ENCODE measurements at places on chromosomes 5 and 9.

GRCh38 chr9:136719195-136719880 is 7.0 kb downstream of the DIPK1B start:
- DNase-seq: no peak

DNA sequence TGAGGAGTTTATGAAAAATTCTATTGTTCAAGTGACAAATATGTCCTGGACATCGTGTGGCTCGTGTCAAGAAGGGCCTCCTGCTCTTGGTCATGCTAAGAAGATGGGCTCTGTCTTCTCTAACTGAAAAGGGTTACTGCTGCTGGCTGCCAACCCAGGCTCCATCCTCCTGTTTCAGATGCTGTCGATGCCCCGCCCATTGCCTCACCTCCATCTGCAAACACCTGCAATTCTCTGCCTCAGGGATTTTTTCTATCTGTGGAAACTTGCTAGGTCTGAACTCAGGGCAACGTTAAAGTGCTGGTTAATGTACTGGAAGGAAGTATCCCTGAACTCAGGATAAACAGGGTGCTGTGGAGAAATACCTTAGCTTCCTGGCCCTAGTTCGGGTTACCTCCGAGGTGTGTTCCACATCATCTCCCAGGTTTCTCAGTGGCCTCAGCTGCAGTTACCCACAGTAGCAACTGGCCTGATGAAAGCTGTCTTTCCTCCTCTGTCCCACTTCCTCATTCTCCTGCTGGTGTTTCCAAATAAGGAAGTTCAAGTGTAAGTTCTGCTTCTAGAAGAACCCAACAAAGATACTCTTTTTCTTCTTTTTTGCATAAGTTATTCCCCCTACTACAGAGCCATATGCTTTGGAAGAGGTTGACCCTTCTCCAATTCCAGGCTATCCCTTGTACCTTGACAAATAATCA is 151.7 kb upstream of the SMIM23 start:
- no peak for DNase-seq

DNA sequence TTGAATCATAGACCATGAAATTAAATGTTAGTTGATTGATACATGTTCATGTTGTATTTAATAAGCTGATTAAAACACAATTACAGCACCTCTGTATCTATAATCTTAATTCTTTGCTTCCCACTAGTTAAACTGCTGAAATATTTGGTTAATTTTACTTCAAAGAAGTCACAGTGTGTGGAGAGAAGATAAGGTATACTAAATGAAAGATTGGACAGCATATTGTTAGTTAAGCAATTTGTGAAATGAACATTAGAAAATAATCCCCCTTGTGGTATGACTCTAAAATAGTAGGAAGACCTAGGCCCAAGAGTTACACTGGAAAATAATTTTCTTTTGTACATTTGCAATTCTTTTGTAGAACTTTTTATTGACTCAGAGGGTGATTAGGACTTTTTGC is 30.3 kb downstream of the MAN2A1 start:
- no peak for DNase-seq

DNA sequence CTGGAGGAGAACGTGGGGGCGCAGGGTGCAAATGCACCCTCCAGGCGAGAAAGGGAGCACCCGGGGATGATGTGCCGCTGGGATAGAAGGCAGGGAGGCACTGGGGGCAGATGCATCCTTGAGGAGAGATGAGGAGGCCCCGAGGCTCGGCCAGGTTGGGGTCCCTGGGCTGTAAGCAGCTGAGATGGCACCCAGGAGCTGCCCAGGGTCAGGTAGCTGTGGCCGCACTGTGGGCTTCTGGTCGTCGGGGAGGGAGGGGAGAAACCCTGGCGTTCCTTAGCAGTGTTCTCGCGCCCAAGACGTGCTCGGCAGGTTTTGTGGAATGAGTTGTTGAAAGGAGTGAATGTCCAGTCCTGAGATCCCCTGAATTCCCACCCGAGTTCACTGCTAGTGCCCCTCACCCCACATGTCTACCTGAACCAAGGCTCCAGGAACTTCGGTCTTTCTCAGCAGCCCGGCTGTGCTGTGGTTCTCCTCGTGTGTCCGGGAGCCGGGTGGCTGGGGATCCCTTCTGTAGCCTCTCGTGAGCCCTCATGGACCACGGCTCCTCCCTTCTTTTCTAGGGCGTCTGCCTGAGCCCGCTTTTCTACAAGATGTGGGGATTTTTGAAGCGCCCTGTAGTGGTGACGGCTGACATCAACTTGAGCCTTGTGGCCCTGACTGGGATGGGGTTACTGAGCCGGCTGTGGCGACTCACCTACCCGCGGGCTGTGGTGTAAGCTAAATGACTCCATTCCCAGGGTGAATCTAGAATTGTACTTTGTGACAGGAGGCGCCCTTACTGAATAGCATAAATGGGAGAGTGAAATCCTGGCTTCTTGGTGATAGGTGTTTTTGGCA is 1.1 kb downstream of the POMT1 start:
- peak; percentile 51 for DNase-seq

- DNase-seq: no peak
These were observed 95.1 kb downstream of the DAPK1 start for GRCh38 chr9:87592554-87593358.

GRCh38 chr9:21670374-21670773 is 132.1 kb upstream of the MTAP start:
- no peak for DNase-seq

DNA sequence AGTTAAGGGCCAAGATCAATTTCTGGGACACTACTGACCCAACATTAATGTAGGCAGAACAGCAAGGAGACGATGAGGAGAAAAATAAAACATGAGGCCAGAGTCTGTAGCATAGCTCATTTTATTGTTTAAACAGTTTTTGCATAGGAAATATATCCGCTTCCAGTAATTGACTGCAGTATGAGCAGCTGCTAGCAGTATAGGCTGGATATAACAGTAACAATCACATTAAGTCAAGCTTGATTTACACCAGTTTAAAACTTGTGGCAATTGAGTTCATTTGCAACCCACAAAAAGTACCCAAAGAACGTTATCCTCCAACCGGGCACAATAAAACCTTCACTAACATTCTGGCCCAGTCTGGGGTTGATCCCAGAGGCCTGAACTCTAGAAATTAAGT is 232.2 kb downstream of the NFIB start:
- no peak for DNase-seq

DNA sequence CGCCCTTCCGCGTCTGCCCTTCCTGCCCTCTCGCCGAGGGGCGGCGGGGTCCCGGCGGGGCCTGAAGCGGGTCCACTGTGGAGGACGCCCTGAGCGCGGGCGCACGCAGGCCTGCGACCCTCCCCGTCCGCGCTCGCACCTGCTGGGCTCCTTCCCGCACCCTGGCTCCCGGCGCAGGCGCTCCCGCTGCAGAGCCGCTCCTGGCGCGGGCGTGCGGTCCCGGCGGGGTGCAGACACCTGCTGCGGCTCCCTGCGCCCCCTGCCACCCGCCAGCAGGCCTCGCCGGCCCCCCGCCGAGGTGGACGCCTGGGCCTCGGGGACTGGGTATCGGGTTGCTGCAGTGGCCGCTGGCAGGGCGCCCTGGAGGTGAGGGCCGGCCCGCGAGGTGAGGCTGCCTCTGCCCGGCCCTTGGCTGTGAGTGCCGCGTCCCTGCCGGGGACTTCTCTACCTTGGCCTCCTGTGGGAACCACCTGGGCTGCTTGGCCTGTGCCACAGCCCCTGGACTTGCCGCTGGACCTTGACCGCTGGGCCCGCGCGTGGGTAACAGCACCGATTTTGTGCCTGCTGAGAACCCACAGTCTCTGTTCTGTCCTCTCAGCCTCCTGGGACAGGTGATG is 627 bp downstream of the ARRDC1 start:
- no peak for DNase-seq

- DNase-seq: no peak
These were observed 63.2 kb downstream of the MEGF10 start for GRCh38 chr5:127353796-127354195.

DNA sequence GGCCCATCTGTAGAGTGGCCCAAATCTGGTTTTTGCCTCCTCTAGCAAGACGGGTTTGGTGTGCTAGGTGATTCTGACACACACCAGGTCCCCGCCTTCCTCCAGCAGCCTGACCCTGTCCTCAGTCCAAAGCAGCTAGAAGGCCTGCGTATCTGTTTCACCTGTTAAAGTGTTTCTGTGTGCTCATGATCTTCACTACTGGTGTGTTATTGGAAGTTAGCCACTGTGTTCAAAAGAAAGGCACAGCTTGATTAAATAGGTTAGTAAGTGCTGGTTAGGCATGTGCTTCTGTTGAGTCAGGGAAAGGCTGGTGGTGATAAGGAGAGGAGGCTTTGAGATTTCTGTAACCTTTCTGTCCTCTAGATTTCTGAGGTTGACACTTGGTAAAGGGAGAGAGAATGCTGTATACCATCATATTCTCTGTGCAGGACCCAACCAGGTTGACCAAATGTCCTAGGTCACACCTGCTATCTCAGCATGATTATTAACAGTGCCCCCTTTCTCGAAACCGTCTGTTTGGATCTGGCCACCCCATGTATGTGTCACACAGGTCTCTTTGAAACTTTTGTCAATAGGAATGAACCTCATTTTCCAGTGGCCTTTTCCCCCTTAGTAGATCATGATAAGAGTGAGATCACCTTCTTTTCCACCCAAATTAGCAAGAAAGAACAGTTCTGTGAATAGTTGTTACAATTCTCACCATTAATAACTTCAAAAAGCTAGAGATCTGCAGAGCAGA is 58.8 kb downstream of the ARHGAP26 start:
- DNase-seq: no peak

GRCh38 chr5:12626556-12626955 is 722.3 kb upstream of the CTNND2 start:
- no peak for DNase-seq

DNA sequence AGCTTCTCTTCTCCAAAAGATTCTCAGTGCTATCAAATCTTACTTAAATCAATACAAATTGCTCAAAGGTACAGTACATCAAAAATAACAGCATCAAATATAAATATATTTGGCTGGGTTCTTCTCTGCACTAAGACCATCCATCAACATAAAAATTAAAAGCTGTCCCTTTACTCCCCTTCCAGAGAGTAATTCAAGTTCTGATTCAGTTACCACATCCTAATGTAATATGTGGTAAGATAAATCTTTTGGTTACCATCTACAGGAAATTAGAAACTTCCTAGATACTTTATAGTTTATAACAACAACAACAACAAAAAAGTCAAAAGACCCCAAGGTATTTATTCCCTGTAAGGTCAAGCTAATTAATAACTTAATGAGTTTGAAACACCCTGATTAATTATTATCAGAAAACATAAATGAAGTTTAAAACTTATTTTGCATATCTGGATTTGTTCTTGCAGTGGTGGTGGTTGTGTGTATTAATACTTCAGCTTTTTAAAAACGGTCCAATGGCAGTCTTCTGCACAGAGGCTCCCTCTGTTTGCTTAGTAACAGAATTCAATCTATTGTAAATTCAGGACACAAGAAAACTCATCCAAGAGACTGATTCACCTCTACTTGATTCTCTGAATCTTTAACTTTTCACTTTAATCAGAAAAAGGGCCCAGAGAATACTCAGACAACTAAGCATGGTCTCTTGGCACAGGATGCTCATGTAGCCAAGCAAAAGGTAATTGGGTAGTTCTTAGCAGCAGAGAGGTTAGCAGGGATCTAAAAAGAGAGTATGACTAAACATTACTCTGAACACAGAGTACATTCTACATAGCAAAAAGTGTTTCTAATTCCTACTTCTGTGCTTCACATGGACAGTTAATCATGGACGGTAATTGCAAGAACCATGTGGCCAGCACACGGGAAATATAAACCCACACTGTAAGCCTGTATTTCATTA is 20.1 kb downstream of the DIAPH1 start:
- no peak for DNase-seq

DNA sequence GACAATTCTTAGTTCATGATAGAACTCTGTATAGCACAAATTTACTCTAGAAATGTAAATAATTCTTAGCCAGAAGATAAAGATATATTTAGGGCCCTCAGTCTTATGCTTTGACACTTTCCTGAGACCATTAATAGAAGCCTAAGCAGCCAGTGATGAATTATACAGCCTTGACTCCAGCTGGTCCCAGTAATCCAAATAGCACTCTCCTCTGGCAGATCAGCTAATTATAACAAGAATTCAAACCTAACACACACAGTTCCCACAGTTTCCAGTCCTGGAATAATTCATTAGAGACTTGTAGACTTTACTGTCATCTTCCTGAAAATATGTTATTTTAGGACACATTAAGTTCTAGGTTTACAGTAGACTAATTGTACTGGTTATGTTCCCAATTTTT is 50.4 kb downstream of the SHOC1 start:
- no peak for DNase-seq

DNA sequence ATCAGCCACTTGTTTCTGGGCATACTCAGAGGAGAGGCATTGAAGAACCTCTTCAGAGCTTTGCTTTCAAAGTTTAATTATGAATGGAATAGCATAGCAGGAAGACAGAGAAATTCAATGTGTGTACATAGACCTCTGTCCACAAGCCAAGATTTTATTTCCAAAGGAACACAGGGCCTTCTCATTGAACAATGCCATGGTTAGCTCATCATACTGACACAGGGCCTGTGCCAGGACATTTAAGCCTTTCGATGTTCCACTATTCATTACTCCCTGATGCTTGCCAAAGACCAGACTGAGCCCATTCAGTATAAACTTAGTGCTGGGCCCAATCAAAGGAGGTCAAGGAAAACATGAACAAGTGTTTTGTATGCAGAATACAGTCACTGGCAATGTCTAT is 280.8 kb downstream of the FBXL17 start:
- DNase-seq: no peak

DNA sequence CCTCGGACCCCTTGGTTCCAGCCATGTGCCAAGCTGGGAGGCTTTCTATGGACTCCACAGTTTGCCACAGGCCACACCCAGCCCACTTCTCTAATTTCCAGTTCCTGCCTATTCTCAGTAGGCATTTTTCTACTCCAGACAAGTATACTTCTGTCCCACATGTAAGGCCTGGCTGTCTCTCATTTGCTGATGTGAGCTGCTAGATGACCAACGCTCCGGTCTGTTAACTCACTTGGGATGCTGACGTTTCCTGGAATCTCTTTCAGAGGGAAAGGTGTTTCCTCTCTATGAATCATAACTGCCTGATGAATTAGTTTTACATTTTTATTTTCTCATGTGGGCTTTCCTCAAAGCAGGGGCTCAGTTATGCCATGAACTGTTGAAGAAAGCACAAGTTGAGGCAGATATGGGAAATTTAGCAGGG is 36.3 kb downstream of the ERGIC1 start:
- DNase-seq: no peak

- no peak for DNase-seq
These were observed 92.8 kb downstream of the SMARCA2 start for GRCh38 chr9:2107906-2108451.
